CD4-positive, alpha-beta T cell treated with Interleukin-4 for 4 hours (primary cell): ENCODE measurements at places on chromosomes 2 and 18.

- no peak for DNase-seq
Measured at GRCh38 chr2:152585830-152586484, 131.3 kb downstream of the PRPF40A start.

DNA sequence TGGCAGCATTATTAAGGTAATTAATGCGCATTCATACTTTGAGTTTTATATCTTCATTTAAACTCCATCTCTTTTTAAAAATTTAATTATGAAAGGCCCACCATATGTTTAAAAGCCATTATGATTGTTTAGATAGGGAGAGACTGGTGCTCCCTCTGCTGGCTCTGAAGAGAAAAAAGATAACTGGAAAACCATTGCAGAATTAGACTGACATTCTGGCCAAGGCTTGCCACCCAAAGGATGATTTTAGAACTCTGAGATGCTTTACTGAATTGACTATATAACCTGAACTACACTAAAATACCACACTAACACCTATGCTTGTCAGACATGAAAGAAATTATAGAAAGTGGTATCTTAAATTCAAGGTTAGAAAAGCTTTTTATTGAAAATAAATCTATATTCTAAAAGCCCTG lies 127.6 kb upstream of the SPOPL start:
- DNase-seq = no peak

GRCh38 chr18:59623456-59624368 lies 73.5 kb downstream of the CCBE1 start:
- no peak for DNase-seq

- DNase-seq = peak; percentile 59
Measured at GRCh38 chr2:220687231-220687843, 884.8 kb downstream of the EPHA4 start.

GRCh38 chr2:171524018-171524401 lies 1.7 kb downstream of the CYBRD1 start:
- no peak for DNase-seq

GRCh38 chr18:35348001-35348400 lies 3.8 kb upstream of the ZNF24 start:
- DNase-seq = no peak

DNA sequence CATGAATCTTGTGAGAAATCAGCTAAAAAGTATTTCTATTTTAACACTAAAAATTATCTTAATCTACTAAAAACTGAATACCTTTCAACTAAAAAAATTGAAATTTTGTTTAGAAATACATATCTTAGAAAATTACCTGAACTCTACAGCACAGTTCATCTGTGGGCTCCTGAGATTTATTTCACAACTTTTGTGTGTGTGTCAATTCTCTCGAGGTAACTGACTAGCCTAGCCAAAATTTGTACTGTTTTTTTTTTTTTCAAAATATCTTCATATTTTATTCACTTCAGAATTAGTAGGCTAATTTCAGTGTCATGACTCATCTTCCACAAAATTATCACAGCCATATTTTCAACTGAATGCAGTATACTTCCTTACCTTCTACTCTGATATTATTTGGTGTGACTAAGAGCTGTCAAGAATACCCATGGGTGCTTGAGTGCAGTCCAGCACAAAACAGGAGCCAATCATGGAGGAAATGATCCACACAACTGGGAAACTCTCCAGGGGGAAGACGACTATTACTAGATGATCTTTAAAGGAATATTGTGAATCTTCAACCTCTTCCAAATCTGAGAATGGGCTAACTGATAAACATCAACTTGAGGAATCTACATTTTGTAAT lies 174.6 kb downstream of the ZNF385B start:
- DNase-seq = no peak

DNA sequence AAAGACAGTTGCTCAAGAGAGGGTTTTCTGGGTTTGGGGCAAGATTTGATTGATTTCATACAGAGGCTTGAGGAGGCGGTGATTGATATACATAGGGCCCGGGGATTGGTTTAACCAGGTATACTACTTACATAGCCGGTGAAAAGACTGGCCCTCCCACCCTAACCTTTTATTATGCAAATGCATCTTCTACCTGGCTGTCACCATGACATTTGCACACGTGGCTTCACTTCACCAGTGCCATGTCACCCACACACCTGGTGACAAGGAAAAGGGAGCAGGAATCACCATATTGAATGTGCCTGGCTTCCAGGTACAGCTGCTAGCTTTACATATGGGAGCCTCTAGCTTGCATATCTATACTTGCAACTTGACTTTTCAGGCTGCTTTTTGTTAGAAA lies 9.7 kb downstream of the ERMN start:
- no peak for DNase-seq

GRCh38 chr2:194745557-194746146 lies 911.4 kb upstream of the SLC39A10 start:
- DNase-seq = no peak

DNA sequence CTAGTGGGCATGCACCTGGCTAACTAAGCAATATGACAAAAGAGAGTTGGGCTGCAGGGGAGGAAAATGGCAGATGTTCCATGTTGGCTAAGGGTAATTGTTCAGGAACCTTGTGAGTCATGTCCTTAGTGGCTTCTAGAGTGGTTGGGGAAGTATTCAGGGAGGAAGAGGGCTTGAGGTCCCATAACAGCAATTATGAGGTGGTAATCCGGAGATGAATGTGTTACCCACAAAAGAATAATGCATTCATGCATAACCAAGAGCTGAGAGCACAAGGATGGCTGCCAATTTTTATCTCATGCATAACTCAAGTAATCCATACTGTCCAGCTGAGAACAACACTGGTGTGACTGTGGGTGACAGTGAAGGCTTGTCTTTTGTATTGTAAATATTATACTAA lies 42.9 kb downstream of the TMEFF2 start:
- no peak for DNase-seq

GRCh38 chr2:237900891-237901831 lies 41.7 kb downstream of the RAMP1 start:
- peak; percentile 15 for DNase-seq

DNA sequence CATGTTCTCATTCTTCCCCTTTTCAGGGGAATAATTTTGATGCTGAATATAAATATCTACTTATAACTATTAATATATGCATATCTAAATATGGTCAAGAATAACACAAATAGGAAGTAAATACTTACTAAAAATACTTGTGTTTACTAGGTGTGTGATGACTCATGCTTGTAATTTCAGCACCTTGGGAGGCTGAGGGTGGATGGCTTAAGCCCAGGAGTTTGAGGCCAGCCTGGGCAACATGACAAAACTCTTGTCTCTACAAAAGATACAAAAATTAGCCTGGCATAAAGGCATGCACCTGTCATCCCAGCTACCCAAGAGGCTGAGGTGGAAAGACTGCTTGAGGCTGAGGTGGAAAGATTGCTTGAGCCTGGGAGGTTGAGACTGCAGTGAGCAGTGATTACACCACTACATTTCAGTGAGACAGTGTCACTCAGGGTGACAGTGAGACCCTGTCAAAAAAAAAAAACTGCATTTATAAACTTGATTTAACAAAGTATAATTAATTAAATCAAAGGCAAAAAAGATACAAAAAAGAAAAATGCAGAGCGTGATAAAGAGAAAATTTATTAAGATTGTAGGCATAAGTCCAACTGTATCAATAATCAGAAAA lies 703.1 kb upstream of the VRK2 start:
- DNase-seq = no peak

- DNase-seq = peak; percentile 70
Measured at GRCh38 chr2:54558188-54559005, 102.3 kb downstream of the SPTBN1 start.

- DNase-seq = no peak
Measured at GRCh38 chr2:58006256-58006951, 40.2 kb upstream of the VRK2 start.

DNA sequence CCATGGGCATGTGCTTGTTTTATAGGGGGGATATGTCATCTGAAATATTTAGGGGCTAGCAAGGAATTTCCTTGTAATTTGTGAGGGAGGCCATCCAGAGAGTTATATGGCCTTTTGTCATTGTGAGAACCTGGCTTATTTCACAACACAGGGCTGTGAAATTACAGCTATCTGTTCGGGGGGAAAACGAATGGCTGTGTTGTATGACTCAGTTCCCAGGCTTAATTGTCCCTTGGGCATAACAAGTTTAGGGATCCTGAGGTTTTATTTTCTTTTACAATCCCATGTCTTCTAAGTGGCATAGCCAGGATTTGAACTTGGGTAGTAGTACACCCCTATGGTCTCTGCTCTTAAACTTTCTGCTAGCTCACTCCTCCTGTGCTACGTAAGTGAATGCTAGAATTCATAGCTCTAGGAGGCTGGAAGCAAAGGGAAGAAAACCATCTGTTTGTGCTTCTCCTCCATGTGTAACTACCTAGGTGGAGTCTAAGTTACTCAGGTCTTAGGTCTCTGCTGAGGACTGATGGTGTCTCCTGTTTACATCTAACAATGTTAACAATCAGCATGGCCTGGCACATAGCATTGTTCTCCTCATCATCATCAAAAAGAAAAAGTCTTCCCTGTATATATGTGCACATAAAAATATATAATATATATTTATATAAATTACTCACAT lies 53.8 kb downstream of the SKA1 start:
- DNase-seq = no peak

- DNase-seq = no peak
Measured at GRCh38 chr2:236550290-236550689, 19.3 kb upstream of the ACKR3 start.

- DNase-seq = peak; percentile 73
Measured at GRCh38 chr2:105754011-105754410, 9.3 kb downstream of the NCK2 start.

GRCh38 chr2:48531141-48531648 lies 1.2 kb downstream of the STON1 start:
- DNase-seq = no peak

DNA sequence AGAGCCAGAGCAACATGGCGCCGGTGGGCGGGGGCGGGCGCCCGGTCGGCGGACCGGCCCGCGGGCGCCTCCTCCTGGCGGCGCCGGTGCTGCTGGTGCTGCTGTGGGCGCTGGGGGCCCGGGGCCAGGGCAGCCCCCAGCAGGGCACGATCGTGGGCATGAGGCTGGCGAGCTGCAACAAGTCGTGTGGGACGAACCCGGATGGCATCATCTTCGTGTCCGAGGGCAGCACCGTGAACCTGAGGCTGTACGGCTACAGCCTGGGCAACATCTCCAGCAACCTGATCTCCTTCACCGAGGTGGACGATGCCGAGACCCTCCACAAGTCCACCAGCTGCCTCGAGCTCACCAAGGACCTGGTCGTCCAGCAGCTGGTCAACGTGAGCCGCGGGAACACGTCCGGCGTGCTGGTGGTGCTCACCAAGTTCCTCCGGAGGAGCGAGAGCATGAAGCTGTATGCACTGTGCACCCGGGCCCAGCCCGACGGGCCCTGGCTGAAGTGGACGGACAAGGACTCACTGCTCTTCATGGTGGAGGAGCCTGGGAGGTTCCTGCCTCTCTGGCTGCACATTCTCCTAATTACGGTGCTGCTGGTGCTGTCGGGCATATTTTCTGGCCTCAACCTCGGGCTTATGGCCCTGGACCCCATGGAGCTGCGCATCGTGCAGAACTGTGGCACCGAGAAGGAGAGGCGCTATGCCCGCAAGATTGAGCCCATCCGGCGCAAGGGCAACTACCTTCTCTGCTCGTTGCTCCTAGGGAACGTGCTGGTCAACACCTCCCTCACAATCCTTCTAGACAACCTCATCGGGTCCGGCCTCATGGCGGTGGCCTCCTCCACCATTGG lies 507 bp downstream of the CNNM4 start:
- no peak for DNase-seq

- DNase-seq = no peak
Measured at GRCh38 chr2:235576337-235576910, 82.6 kb downstream of the AGAP1 start.

DNA sequence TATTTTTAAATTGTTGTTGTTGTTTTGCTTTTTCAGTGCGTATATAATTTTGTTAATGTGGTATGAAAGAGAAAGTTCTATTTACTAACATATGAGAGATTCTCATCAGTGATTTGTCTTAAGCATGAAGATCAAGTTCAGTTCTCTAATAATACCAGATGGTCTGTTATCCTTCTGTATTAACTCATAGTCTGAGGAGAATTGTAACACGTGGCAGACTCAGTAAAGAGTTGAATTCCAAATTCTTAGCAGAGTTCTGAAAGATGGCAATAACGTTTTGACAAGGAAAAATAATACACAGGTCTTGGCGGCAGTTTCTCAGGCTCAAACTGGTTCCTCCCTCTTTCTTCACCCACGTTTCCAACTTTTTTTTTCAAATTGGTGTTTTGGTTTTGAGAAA lies 17.2 kb upstream of the COL3A1 start:
- no peak for DNase-seq

DNA sequence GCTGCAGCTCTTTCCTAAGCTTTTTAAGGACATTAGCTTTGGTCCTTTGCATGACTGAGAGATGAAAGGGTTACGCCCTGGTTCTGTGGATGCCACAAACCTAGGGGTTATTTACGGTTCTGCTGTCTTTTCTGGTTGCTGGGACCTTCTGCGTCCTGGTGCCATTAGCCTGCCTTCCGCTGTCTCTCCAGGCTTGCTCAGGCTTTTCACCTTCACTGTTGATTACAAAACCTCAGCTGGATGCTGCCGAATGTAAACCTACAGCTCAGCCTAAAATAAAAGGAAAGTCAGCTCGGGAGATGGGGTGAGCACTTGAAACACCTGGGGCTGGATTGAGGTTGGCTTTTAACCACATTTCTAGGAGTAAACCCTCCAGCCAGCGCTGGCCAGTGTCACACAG lies 130.9 kb upstream of the ARHGAP28 start:
- DNase-seq = no peak

DNA sequence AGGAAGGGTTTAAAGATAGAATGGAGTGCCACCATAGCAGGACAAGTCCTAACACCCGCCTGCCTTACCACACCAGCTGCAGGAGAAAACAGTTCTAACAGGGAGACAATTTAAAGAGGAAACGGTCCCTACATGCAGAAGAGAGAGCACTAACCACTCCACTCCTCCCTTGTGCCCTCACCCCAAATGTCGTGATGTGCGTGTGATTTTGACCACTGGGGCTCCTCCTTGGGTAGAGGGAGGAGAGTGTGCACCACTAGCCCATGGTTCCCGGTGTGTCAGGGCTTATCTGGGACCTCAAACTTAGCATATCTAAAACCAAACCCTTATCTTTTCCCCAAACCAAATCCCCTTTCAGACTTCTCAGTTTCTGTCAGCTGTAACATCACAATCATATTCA lies 105.5 kb upstream of the CCDC68 start:
- no peak for DNase-seq

DNA sequence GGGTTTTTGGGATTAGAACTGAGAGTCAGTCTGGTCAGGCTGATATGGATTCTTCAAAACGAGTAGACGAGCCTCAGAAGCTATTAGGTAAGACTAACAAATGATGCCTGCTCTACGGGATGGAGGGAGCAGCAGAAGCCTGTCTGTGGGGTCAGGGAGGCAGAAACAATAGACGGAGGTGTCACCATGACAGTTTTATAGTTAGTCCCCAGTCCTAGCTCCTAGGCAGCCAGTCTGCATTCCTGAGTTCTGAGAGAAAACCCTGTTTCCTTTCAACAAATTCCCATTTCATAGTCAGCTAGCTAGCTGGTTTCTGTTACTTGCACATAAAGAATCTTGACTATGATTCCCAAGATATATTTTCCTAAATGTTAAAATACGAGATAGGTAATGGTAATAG lies 542.1 kb downstream of the PID1 start:
- DNase-seq = no peak
